Mononuclear cell (primary cell): ENCODE measurements at places on chromosomes 7 and 10. TPM values are rescaled to one million over a fixed set of nuclear protein-coding genes. Genes with fewer than 3 reads are reported as not detected.

Gene FMC1
- total RNA-seq: 2.2 TPM

Gene COL17A1
- not detected for total RNA-seq

Gene LRRD1
- 0.10 TPM for total RNA-seq

Gene PTPRZ1
- not detected for total RNA-seq

Gene CYP3A5
- 0.10 TPM for total RNA-seq

Gene LAMTOR4
- 102 TPM for total RNA-seq

Gene OR9A2
- not detected for total RNA-seq

Gene TMEM176B
- 4.7 TPM for total RNA-seq

Gene MPP7
- 24.5 TPM for total RNA-seq

Gene SLC39A12
- total RNA-seq: not detected

Gene ZNF438
- total RNA-seq: 2.2 TPM

Gene FIS1
- 83.9 TPM for total RNA-seq

Gene BBS9
- 29.5 TPM for total RNA-seq

Gene TRIP6
- 2.2 TPM for total RNA-seq

Gene LOXL4
- total RNA-seq: 0.10 TPM

Gene NPSR1
- total RNA-seq: not detected

Gene BEND7
- 0.31 TPM for total RNA-seq

Gene MBL2
- total RNA-seq: not detected

Gene EGFR
- 0.10 TPM for total RNA-seq

Gene GPR26
- under 0.01 TPM for total RNA-seq

Gene ODAD2
- 0.10 TPM for total RNA-seq

Gene TMEM273
- total RNA-seq: 3.5 TPM

Gene EN2
- total RNA-seq: not detected

Gene FERD3L
- total RNA-seq: not detected

Gene ACSM6
- not detected for total RNA-seq

Gene LIPN
- total RNA-seq: 3.0 TPM

Gene NUDT13
- total RNA-seq: 0.42 TPM

Gene SPDYE11
- not detected for total RNA-seq

Gene MDFIC
- 30.5 TPM for total RNA-seq

Gene COL26A1
- 0.21 TPM for total RNA-seq

Gene BAZ1B
- total RNA-seq: 52.2 TPM

Gene CDHR3
- 4.4 TPM for total RNA-seq

Gene HECW1
- under 0.01 TPM for total RNA-seq

Gene HOXA1
- 0.42 TPM for total RNA-seq

Gene HTR5A
- total RNA-seq: under 0.01 TPM

Gene CYP26C1
- total RNA-seq: not detected

Gene NME8
- total RNA-seq: 1.7 TPM

Gene INMT
- total RNA-seq: 0.52 TPM

Gene HOGA1
- total RNA-seq: not detected

Gene EGR2
- total RNA-seq: 11.9 TPM

Gene RGS10
- total RNA-seq: 181 TPM

Gene VSTM4
- total RNA-seq: 0.10 TPM

Gene VWA2
- not detected for total RNA-seq

Gene ERV3-1
- 16.0 TPM for total RNA-seq

Gene OPN1SW
- total RNA-seq: not detected

Gene ZNF655
- total RNA-seq: 122 TPM

Gene RASSF4
- total RNA-seq: 12.2 TPM

Gene GIGYF1
- 26.3 TPM for total RNA-seq

Gene CHN2
- 9.9 TPM for total RNA-seq

Gene IDI2
- not detected for total RNA-seq

Gene TMEM236
- total RNA-seq: under 0.01 TPM

Gene VDAC2
- total RNA-seq: 110 TPM

Gene HHEX
- total RNA-seq: 30.3 TPM

Gene TRIL
- not detected for total RNA-seq

Gene FGF8
- total RNA-seq: not detected

Gene SLC26A3
- not detected for total RNA-seq
